ENCODE measurements at places on chromosomes 11 and 22.

GRCh38 chr22:42300259-42301076 lies 30.0 kb upstream of the TCF20 start:
- H3K4me3 ChIP-seq, result peak overlapping the region; percentile 29
- no peak overlapping the region for H3K27ac ChIP-seq
- DNase-seq, result no peak
- H3K4me1 ChIP-seq, result peaks cover 58% of the 10 kb centered on the region

DNA sequence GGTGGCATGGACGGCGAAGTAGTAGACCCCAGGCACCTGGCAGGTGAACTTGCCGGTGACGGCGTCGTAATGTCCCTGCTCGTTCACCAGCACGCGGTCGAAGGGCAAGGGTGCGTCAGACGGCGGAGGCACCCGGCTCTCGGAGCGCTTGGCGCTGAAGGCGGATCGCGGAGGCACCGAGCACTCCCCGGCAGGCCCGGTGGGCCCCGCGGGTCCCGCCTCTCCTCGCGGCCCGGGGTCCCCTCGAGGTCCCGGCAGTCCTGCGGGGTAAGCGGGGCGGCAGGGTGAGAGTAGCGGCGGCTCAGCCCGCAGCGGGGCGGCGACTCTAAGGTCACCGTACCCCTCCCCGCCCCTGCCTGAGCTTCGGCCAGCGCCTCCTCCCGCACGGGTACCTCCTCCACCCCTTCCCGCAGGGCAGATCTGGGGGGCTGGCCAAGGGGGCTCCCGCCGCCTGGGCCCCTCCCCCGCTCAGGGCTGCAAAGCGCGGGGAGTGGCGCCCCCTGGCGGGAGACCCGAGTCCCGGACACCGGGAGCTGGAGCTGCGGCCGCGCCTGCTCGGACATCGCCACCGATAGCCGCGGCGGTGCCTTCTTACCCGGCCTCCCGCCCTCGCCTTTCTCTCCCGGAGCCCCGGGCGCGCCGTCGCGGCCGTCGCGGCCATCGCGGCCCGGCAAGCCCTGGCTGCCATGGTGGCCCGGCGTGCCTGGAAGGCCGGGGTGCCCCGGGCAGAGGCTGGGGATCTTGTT lies 921 bp downstream of the C1QTNF5 start:
- peaks cover 12% of the 10 kb centered on the region for H3K27me3 ChIP-seq
- DNase-seq, result no peak
- peaks cover 5% of the 10 kb centered on the region for H3K4me1 ChIP-seq
- no peak overlapping the region for H3K27ac ChIP-seq
- H3K36me3 ChIP-seq, result 0 out of 2 replicates have a peak, but pooled peaks cover 4% of the 10 kb centered on the region
- peak overlapping the region; percentile 39 for H3K4me3 ChIP-seq

DNA sequence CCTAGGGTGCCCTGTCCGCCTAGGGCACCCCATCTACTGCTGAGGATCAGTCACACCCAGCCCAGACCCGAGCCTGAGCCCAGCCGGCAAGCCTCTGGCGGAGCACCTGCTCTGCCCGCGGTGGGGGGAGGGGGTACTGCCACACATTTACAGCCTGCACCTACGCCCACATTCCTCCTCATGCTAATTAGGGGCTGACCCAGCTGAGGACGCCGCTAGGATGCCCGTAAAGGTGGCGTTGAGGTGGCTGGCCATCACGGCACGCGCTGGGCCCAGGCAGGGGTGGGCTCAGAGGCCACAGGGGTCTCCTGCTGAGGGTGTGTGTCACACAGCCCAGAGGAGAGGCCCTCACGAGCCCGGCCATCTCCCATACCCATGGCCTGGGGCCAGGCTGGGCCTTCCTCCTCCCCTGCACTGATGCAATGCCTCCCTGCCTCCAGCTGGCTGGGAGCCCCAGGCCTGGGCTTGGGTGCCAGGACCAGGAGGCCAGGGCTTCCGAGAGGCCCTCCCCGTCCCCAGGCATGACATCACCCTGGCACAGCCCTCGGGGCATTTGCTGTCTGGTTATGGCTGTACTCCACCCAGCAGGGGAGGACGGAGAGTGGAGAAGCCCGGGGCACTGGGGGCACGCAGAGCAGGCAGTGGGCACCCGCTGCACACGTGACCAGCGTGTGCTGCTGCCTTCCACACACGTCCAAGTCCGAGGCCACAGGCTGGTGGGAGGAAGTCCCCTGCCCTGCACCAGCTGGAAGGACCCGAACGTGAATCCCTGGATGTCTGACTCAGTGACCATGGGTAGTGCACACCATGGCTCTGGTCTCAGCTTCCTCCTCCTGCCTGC lies 12.7 kb downstream of the DUSP8 start:
- no peak for DNase-seq
- H3K27ac ChIP-seq, result no peak overlapping the region
- H3K4me1 ChIP-seq, result peaks cover 36% of the 10 kb centered on the region
- H3K27me3 ChIP-seq, result peaks cover 49% of the 10 kb centered on the region
- H3K4me3 ChIP-seq, result 0 out of 2 replicates have a peak overlapping the region, but pooled peaks have one; percentile 5
- no peaks in the 10 kb centered on the region for H3K36me3 ChIP-seq

DNA sequence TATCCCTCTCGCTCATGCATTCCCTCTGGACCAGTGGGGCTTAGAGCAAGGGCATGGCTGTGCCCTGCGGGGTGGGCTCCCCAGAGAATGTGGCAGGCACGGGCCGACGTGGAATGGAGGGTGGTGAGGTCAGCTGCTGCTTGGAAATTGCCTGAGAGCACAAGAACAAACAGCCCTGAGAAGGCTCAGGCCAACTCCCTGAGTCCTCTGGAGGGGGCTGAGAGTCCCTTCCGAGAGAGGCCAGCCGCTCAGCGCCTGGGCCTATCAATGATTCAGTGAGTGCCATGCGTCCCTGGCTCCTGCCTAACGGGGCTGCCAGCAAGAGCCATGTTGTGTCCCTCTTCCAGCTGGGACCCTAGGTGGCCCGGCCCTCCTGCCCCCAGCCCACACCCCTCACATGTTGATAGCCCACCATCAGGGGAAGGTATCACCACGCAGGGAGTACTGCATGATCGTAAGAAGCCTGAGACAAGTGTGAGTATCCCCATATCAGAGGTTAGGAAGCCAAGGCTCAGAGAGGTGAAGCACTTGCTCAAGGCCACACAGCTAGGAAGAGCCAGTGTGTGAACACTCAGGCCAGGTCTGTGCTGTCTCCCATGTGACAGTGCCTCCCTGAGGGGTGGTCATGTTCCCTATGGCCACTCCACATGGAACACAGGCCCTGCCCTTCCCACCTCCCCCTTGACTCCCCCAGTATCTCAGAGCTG lies 55.8 kb downstream of the NECTIN1 start:
- no peak overlapping the region for H3K27ac ChIP-seq
- H3K4me3 ChIP-seq, result no peak overlapping the region
- H3K27me3 ChIP-seq, result no peaks in the 10 kb centered on the region
- H3K36me3 ChIP-seq, result peaks cover 38% of the 10 kb centered on the region
- H3K4me1 ChIP-seq, result no peaks in the 10 kb centered on the region

DNA sequence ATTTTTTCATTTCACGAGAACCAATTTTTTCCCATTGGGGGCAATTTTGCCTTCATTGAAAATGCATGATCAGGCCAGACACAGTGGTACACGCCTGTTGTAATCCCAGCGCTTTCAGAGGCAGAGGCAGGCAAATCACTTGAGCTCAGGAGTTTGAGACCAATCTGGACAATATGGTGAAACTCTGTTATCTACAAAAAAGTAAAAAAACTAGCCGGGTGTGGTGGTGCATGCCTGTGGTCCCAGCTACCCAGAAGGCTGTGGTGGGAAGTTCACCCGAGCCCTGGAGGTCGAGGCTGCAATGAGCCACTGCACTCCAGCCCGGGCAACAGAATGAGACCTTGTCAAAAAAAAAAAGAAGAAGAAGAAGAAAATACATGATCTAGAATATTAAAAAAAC lies 19.2 kb upstream of the UPK3A start:
- no peak overlapping the region for H3K27ac ChIP-seq
- no peak overlapping the region for H3K4me3 ChIP-seq
- H3K4me1 ChIP-seq, result peaks cover 10% of the 10 kb centered on the region
- no peaks in the 10 kb centered on the region for H3K36me3 ChIP-seq
- DNase-seq, result no peak
- peaks cover 20% of the 10 kb centered on the region for H3K27me3 ChIP-seq

DNA sequence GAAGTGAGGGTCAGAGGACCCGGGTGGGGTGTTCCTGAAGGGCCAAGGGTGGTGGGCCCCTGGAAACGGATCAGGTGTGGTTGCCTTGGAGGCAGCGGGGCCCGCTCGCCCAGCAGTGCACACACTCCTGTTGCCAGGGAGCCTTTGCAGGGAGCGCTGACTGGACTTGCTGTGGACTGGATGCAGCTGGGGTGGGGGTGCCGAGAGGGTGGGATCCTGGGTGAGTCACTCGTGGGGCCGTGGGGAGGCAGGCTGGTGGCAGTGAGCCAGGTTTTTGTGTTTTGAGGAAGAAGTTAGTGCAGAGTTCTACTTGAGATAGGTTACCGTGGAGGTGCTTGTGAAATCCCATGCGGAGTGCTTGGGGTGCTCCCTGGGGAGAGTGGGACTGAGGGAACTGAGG lies 1.3 kb downstream of the MRPL23 start:
- H3K4me1 ChIP-seq, result no peaks in the 10 kb centered on the region
- H3K27me3 ChIP-seq, result no peaks in the 10 kb centered on the region
- no peak overlapping the region for H3K4me3 ChIP-seq
- no peaks in the 10 kb centered on the region for H3K36me3 ChIP-seq
- H3K27ac ChIP-seq, result no peak overlapping the region

DNA sequence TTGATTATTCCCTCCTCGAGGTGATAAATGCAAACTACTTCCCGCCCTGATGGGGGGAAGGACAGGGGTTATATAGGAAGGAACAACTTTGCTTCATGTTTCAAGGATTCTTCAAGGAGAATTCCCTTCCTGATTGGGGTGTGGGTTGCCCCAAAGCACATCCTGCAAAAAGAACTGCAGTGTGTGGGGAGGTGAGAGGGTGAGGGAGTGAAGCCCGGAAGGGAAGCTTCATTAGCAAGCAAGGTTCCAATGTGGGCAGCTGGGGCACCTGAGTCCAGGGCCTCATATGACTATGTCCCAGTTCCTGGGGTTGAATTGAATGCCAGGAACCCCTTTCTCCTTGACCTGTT lies 326.0 kb downstream of the MN1 start:
- H3K4me1 ChIP-seq, result peaks cover 8% of the 10 kb centered on the region
- H3K27me3 ChIP-seq, result no peaks in the 10 kb centered on the region
- H3K36me3 ChIP-seq, result no peaks in the 10 kb centered on the region
- no peak overlapping the region for H3K4me3 ChIP-seq

DNA sequence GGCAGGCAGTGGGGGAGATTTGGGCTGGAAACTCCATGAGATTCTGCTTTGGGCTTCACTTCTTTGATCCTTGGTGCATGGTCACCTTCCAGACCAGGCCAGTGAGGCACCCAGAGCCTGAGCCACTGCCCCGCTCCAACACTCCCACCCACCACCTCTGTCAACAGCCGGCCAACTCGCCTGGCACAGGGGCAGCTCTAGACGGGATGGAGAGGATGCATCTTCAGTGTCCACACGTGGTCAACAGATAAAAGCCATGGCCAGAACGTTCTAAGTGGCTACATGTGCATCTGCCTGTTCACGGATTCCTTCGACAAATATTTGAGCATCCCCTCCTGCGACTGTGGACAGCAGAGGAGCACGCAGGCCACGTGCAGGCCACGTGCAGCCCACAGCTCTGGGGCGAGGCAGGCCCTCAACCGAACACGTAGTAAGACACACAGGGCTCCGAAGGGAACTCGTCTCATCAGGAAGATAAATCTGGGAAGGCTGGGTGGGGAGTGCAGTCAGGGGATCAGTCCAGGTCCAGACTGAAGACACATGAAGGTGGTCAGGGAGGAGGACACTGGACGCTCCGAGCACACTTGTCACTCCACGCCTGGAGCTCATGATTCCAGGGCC lies 1.2 kb downstream of the LRRC56 start:
- no peaks in the 10 kb centered on the region for H3K36me3 ChIP-seq

GRCh38 chr11:15228331-15228849 lies 113.7 kb downstream of the INSC start:
- no peak for DNase-seq
- H3K4me3 ChIP-seq, result no peak overlapping the region
- H3K27ac ChIP-seq, result no peak overlapping the region
- H3K36me3 ChIP-seq, result no peaks in the 10 kb centered on the region
- no peaks in the 10 kb centered on the region for H3K4me1 ChIP-seq

GRCh38 chr11:60740573-60740972 lies 16.1 kb downstream of the MS4A18 start:
- no peak overlapping the region for H3K4me3 ChIP-seq
- DNase-seq, result no peak
- no peaks in the 10 kb centered on the region for H3K36me3 ChIP-seq

DNA sequence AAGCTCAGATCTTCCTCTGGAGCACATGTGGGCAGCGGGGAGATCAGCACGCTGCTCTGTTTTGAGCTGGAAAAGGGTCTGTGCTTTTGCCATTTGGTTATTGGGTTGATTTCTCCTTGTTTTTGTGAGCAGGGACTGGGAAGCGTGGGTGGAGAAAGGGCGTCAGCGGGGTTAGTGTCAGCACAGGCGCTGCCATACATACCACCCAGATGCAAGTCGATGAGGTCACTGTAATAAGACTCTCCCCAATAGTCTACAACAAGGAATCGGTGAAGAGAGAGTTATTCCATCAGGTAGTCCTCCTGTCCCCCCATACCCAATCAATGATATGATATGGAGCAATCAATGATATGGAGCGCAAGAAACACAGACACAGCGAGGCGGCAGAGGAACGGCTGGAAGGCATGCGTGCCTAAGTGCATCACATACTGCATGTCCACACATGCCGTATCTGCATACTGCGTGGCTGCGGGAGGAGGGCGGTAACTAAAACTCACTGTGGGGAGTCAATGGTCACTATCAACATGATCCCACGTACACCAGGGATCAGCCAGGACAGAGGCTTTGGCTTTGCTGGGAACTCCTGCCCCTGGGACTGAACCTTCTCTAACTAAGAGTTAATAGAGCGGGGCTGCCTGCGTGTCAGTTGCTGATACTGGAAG lies 29.5 kb upstream of the BID start:
- H3K27me3 ChIP-seq, result no peaks in the 10 kb centered on the region
- H3K4me1 ChIP-seq, result no peaks in the 10 kb centered on the region
- H3K36me3 ChIP-seq, result no peaks in the 10 kb centered on the region
- H3K27ac ChIP-seq, result no peak overlapping the region

DNA sequence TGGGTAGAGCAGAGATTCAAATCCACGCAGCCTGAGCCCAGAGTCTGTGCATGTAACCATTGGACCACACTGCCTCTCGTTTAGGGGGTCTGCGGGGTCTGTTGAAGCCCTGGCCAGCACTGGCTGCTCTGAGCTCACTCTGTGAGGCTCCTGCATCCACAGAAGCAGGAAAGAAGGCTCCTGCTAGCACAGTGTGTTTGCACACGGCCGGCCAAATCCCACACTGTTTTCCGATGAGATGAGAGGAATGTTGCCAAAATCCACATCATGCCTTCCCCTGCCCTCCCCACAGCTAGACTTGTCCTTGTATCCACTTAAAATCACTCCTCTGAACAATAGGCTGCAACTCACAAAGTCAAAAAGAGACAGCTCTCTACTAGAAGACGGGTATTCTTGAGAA lies 10.6 kb upstream of the SLC22A12 start:
- H3K27me3 ChIP-seq, result no peaks in the 10 kb centered on the region
- no peaks in the 10 kb centered on the region for H3K36me3 ChIP-seq
- H3K4me3 ChIP-seq, result no peak overlapping the region
- DNase-seq, result no peak
- H3K4me1 ChIP-seq, result no peaks in the 10 kb centered on the region

All from H1 (cell line).